ENCODE measurements at places on chromosomes 13 and 19. TPM values are rescaled to one million over a fixed set of nuclear protein-coding genes. Genes with fewer than 3 reads are reported as not detected.

DNA sequence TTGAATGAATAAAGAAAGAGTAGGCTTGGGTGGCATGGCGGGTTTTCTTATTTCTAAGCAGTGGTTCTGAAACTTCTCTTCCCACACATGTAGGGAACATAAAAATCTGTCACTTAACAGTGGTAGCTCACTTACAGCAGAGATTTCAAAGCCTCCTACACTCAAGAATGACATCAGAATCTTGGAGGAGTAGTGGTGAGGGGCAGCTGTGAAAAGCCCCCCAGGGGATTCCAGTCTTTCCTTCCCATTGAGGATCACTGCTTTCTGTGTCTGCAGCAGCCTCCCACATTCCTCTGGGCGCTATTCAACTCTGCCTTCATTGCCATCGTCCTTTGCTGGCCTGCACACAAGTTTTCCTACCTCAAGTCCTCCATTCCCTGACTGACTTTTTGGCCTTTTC lies 8.6 kb upstream of the NEK5 start:
- no peak for ATAC-seq

GPR12 gene
- total RNA-seq = 0.17 TPM

- ATAC-seq = no peak
Observed at GRCh38 chr13:52356327-52356726, 49.6 kb downstream of the THSD1 start.

GRCh38 chr19:54178581-54179261 lies 5.8 kb upstream of the TMC4 start:
- no peak for ATAC-seq

NLRP5 gene
- 0.66 TPM for total RNA-seq

DCLK1 gene
- total RNA-seq = 50.7 TPM

TRMT1 gene
- 36.3 TPM for total RNA-seq

POU4F1 gene
- total RNA-seq = 0.17 TPM

RETN gene
- total RNA-seq = not detected

NFILZ gene
- not detected for total RNA-seq

DAZAP1 gene
- total RNA-seq = 43.4 TPM

DNA sequence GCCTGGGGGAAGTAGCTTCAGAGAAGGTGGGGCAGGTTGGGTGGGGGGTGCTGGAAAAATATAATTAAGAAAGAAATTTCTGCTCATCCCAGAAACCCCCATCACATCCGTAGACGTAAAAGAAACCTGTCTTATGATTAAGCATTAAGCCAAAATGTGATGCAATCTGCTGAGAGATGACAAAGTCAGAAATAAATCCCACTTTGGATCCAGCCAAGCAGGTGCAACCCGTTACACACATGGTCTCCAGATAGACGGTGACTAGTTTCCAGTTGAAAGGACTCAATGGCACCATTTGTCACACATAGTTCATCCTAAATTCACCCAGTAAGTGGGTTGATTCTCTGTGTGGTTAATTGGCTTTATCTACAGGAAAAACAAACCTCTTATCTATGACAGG lies 34.1 kb downstream of the PSG5 start:
- ATAC-seq = no peak

SYNGR4 gene
- total RNA-seq = not detected

DNA sequence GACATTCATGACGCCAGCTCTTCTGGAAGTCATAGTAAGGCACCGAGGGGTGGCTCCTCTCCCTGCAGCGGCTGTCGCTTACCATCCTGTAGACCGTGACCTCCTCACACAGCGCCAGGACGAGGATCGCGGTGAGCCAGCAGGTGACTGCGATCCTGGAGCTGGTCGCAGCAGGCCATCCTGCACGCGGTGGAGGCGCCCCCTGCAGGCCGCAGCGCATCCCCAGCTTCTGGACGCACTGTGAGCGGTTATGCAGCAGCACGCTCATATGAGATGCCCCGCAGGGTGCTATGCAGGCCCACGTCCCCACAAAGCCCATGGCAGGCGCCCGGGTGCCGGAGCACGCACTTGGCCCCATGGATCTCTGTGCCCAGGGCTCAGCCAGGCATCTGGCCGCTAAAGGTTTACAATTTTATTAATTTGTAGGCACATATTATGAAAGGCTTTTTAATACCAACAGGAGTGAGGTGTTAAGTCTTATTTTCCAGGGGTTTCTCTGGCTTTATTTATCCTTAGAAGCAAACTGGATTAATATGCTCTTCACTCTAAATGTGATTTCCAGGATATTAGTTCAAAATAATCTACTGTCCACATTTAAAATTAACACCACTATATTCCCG lies 35.6 kb upstream of the PSPC1 start:
- ATAC-seq = no peak

DNA sequence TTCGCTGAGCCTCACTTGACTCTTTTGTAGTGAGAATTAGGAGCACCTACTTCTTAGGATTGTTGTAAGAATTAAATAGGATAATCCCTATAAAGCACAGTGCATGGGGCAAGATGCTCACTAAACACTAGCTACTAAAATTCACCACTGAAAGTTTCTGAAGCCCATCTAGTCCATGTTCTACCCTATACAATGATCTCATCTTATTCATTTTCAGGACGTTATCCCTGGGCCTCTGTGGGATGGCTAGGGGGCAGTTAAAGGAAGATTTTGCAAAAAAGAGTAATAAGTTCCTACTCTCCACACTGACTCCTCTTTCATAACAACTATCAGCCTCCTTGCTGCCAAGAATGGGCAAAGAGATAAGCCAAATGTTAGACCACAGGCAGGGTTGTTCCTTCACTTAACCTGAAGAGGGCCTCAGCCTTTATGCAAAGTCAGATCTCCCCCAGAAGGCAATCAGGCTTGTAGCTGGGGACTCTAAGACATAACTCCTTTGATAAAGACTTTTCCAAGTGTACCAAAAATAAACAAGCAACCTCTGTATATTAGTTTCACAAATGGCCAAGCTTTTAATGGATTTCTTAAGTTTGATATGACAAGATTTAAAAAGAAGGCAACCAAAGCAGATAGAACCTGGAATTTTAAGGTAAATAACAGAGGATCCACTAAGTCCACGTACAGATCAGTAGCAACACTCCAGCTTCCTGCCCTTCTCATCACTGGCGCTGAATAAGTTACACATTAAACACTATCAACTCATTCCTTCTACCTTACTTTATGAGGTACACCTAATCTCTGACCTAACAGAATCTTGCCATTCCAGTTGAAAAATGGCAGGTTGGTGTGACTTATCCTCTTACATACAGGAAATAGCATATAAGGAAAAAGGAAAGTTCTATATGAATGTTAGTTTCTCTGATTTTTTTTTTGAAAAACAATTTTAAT lies 44.4 kb downstream of the ELF1 start:
- ATAC-seq = no peak

DNA sequence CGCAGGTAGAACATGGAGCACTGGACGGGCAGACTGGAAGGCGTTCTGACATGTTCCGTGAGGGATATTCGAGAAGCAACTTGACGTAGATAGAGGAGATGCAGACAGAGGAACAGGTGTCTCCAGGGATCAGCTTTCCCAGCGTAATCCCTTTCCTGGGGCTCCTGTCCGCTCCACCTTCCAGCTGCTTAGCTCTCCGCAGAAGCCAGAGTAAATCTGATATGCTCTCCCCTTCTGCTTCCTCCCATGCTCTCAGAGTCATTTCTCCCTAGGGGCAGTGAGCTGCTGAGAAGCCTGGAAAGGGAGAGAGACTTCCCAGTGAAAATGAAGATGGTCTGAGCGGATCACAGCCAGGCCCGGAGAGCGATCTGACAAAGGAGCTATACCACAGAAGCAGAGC lies 23.0 kb upstream of the OLFM4 start:
- ATAC-seq = no peak

GRCh38 chr19:44856421-44857083 lies 10.5 kb downstream of the NECTIN2 start:
- ATAC-seq = no peak
